ENCODE measurements at places on chromosomes 5 and 9.

GRCh38 chr5:145015146-145015545 lies 820.0 kb downstream of the PRELID2 start:
- no peak for DNase-seq

DNA sequence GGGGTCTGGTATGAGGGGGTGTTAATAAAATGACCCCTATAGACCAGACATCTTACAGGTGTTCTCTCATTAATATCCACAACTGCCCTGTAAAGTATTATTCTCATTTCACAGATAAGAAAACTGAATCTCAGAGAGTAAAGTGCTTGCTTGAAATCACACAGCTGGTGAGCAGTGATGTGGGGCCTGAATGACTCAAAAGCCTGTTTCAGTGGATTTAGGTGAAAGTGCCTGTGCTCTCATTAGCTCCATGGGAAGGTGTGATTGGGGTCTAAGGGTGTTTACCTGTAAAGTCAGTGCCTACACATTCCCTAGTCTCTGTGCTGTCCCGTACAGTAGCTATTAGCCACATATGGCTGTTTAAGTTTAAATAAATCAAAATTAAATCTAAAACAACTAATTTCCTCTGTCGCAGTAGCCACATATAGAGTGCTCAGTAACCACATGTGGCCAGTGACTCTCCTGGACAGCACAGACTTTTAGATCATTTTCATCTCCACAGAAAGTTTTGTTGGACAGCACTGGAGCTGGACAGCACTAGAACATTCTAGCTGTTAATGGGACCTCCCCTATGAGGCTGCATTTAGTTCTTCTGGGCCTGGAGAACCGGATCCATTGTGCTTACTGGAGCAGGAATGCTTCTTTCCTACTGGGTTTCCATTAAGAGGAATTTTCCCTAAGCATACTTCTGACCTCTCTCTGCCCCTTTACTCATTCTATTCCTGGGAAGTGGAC lies 52.5 kb upstream of the SEMA6A start:
- DNase-seq: no peak

GRCh38 chr5:109844695-109845094 lies 155.0 kb downstream of the MAN2A1 start:
- DNase-seq: no peak

DNA sequence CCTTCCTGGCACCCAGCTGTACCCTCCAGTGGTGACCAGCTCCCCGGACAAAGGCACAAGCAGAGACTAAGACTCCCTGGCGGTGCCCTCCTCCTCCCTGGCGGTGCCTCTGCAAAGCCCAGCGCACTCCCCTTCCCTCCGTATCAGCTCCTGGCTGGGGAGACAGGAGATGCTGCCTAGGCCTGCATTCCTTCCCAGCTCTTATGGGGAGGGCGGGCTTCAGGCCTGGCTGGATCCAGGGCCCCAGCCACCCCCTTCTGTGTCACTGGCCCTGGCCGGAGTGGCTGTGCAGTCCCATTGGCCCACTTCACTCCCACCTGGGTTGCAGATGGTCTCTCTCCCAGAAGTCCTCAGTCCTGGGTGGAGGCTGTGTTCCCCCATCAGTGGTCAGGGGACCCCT lies 6.4 kb downstream of the LCN12 start:
- no peak for DNase-seq

DNA sequence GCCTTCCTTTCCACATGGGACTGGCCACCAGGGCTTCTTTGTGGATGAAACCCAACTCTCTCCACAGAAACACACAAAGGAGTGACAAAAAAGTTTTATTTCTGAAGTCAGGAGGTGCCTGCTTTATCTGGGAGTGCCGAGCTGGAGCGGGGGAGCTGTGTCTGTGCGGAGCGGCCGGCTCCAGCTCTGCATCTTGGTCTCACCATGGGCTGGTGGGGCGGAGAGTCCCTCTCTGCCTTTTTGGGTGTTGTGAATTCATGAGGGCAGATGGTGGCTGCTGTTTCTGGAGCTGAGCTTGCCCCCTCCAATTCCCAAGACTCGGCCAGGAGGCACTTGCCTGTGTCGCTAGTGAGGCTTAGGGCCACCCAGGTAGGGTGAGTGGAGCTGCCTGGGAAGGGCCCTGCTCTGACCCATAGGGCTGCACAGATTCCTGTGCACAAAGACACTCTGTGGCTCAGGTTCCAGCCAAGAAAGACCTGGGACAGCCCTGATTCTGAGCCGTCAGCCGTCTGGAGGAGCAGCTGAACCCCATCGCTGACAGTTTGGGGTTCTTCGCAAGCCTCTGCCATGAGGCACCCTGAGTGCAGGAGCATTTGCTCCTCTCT lies 1.4 kb downstream of the DBH start:
- no peak for DNase-seq

DNA sequence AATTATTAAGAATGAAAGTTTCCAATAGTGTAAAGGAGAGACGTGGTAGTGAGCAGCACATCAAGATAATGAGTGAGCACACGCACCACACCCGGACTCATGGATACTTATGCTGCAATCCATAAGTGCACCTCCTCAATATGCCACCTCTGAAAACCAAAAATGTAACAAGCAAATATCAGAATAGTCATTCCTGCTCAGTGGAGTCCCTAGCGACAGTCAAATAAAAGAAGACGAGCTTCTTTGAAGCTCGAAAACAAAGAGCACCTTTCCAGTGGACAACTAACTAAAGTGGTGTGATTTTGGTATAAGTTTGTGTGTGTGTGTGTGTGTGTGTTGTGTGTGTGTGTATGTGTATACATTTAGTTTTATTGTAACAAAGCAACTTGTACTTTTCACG lies 241.3 kb downstream of the DEPDC1B start:
- no peak for DNase-seq

GRCh38 chr5:151580239-151580638 lies 10.9 kb downstream of the FAT2 start:
- no peak for DNase-seq

DNA sequence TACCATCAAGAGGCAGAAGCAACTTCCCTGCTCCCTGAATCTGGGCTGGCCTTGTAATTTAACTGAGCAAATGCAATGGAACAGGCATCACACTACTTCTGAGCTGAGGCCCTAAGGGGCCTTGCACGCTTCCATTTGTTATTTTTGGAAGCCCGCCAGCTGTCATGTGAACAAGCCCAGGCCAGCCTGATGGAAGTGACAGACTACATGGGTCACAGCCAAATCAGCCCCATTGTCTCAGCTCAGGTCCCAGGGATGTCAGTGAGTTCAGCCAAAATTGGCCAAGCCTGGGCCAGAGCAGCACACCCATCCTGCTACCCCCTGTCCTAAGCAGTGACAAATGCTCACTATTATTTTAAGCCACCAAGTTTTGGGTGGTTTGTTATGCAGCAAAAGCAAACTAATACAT lies 72.8 kb downstream of the PRRT1B start:
- no peak for DNase-seq

- DNase-seq: no peak
These were observed 283.2 kb downstream of the SH3GL2 start for GRCh38 chr9:17862101-17862500.

- no peak for DNase-seq
These were observed 776.6 kb upstream of the CDH9 start for GRCh38 chr5:27814983-27815382.

DNA sequence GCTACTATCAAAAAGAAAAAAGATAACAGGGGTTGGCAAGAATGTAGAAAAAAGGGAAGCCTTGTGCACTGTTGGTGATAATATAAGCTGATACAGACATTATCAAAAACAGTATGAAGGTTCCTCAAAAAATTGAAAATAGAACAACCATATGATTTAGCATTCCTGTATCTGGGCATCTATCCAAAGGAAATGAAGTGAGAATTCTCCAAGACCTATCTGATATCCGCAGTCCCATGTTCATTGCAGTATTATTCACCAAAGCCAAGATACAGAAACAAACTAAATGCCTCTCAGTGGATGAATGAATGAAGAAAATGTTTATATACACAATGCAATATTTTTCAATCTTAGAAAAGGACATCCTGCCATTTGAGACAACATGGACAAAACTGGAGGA lies 1943.3 kb downstream of the MAT2B start:
- no peak for DNase-seq

DNA sequence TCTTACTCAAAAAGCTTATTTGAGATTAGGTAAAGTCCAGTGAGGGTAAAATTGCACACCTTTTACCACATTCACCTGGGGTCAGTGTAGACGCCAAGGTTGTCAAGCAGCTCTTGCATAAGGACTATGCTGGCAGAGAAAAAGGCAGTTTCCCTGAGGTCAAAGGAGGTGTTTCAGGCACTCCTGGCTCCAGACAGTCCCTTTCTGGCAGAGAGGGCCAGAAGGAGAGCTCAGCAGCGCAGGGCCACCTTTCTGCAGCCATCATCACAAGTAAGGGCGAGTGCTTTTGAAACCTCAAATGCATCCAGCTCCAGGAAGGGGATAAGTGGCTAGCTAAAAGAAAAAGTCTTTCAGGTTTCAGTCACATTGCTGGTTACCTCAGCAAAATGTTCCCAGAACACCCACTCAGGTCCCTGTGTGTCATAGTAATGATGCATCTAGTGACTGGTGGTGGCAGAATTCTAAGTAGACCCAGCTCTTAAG lies 16.7 kb upstream of the IL13 start:
- no peak for DNase-seq

DNA sequence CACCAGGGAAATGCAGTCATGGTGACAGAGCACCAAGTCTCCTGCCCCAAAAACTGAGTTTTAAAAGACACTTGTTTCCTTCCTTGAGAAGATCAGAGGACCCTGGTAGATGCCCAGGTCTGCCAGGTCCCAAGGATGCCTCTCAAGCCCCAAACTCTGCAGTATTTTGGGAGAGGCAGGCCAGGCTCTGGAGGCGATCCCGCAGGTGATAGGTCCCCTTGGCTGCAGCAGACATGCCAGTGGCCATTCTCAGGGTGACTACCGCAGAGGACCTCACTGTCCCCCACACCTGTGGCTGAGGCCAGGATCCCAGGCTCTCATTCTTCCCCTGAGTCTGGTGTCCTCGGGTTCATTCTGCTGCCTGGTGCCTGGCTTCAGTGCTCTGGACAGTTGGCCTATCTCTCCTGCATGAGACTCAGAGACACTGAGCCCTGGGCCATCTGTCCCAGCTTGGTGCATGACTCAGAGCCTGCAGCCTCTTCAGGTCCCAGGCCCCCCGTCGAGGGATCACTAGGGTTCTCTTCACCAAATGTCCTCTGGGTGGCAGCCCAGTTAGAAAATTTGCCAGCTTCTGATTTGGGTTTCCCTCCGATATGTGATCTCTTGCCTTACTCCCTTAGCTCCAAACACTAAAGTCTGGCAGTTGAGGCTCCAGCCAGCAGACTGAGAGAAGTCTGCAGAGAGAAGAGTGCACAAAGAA lies 59.7 kb upstream of the GARNL3 start:
- DNase-seq: no peak

DNA sequence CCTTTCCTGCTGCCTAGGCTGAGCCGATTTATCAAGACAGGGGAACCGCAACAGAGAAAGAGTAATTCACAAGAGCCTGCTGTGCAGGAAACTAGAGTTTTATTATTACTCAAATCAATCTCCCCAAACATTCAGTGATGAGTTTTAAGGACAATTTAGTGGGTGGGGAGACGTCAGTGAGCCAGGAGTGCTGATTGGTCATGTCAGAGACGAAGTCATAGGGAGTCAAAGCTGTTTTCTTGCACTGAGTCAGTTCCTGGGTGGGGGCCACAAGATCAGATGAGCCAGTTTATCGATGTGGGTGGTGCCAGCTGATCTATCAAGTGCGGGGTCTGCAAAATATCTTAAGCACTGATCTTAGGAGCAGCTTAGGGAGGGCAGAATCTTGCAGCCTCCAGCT lies 19.0 kb downstream of the SNX24 start:
- no peak for DNase-seq

Data from C1 segment of cervical spinal cord (tissue), 14 donors.